ENCODE measurements at places on chromosomes 1 and 21. TPM values are rescaled to one million over a fixed set of nuclear protein-coding genes. Genes with fewer than 3 reads are reported as not detected.

The SDHB gene
- total RNA-seq = 59.5 TPM

The KRTAP10-4 gene
- total RNA-seq = not detected

GRCh38 chr1:47729685-47730084 is 267.5 kb downstream of the TRABD2B start:
- no peak overlapping the region for H3K27ac ChIP-seq
- DNase-seq = no peak
- peaks cover 8% of the 10 kb centered on the region for H3K27me3 ChIP-seq
- H3K4me3 ChIP-seq = no peak overlapping the region
- H3K36me3 ChIP-seq = no peaks in the 10 kb centered on the region

GRCh38 chr1:60540141-60540540 is 466.6 kb upstream of the C1orf87 start:
- no peaks in the 10 kb centered on the region for H3K36me3 ChIP-seq
- no peaks in the 10 kb centered on the region for H3K27me3 ChIP-seq
- DNase-seq = no peak
- no peaks in the 10 kb centered on the region for H3K4me1 ChIP-seq

GRCh38 chr21:43634618-43635017 is 24.7 kb downstream of the HSF2BP start:
- DNase-seq = no peak
- no peak overlapping the region for H3K4me3 ChIP-seq
- H3K36me3 ChIP-seq = no peaks in the 10 kb centered on the region
- H3K27ac ChIP-seq = no peak overlapping the region

DNA sequence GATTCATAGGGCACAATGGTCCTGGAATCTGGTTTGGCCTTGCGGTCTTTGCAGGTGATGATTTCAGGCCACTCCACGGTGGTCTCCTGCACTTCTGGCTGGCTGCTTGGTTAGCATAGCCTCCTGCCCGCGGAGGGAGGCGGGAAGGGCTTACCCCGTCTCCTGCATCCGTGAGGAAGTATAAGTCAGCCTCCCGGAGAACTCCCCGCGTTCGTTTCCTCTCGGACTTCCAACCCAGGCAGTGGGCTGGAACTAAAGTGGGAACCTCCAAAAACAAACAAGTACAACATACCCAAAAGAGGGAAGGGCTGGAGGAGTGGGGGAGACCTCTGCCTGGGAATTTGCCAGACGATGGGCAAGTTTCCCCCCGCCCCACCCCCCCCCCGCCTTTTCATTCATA is 939 bp upstream of the CCN1 start:
- H3K4me3 ChIP-seq = no peak overlapping the region
- no peaks in the 10 kb centered on the region for H3K36me3 ChIP-seq
- DNase-seq = no peak

- DNase-seq = no peak
- H3K27me3 ChIP-seq = no peaks in the 10 kb centered on the region
- no peak overlapping the region for H3K4me3 ChIP-seq
- no peaks in the 10 kb centered on the region for H3K4me1 ChIP-seq
- no peaks in the 10 kb centered on the region for H3K36me3 ChIP-seq
Measured at GRCh38 chr1:239914751-239915231, 176.9 kb upstream of the FMN2 start.

DNA sequence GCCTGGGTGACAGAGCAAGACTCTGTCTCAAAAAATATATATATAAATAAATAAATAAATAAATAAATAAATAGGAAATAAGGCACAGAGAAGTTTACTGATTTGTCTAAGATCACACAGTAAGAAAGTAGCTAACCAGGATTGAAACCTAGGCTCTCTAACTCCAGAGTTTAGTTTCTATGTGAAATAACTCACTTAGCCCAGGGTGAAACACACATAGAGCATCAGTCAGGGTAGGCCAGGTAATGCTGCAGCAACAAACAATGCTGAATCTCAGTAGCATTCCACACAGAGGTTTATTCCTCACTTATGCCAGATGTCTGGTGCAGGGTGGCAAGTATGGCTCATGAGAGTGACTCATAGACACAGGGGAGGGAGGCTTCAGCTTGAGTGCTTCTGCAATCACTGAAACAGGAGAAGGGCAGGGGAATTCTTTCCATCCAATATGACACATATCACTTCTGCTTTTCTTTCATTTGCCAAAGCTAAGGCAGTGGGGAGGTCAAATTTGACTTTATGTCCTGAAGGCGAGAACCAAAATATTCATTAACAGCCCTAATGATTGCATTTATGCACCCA is 37.1 kb upstream of the KANK4 start:
- H3K4me3 ChIP-seq = no peak overlapping the region
- no peaks in the 10 kb centered on the region for H3K27me3 ChIP-seq
- no peak for DNase-seq
- H3K27ac ChIP-seq = no peak overlapping the region
- H3K36me3 ChIP-seq = no peaks in the 10 kb centered on the region

DNA sequence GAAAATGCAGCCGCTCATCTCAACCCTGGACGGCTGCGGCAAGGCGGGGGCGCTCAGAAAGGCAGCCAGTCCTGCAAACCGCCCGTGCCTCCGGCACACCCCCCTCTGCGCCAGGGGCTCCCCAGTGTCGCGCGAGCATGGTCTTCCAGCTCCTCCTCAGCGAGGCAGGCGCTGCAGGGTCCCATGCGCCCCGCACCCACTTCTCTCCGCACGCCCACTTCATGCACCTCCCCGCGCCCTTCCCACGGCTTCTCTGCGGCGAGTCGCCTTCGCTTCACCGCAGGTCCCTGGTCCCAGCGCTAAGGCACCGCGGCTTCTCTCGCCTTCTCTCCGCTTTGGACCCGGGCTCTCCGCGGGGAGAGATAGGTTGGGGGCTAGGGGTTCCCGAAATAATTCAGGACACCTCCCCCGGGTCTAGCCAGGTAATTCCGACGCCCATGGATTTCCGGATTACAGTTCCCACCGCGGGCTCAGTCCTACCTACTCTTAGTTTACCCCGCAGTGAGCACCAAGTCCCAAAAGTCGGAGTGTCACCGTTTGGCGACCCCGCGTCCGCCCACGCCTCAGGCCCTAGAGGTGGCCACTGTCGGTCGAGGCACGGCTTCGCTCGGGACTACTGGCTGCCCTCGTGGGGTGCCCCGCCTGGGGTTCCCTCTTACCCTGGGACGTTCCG is 67.5 kb downstream of the SYT2 start:
- H3K36me3 ChIP-seq = no peaks in the 10 kb centered on the region
- H3K4me3 ChIP-seq = peak overlapping the region; percentile 23
- DNase-seq = peak; percentile 24
- H3K27me3 ChIP-seq = peaks cover 45% of the 10 kb centered on the region
- peaks cover 30% of the 10 kb centered on the region for H3K4me1 ChIP-seq
- H3K27ac ChIP-seq = no peak overlapping the region

DNA sequence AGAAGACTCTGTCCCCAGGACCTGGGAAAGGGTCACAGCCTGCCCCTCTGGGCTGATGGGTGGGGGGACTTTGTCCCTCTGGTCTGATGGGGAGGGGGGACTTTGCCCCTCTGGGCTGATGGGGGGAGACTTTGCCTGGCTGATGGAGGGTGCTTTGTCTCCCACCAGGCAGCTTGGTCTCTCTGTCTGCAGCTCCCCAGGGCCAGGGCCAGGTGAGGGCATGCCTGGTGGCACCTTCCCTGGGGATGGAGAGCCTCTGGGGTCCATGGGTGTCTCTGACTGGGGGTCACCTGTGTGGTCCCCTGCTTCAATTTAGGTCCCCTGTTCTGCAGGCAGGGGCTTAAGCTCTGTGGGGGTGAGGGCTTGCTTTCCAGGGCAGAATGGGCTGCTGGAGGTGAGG is 23.5 kb upstream of the TTC34 start:
- H3K27ac ChIP-seq = no peak overlapping the region
- H3K4me1 ChIP-seq = no peaks in the 10 kb centered on the region
- no peaks in the 10 kb centered on the region for H3K36me3 ChIP-seq
- H3K4me3 ChIP-seq = no peak overlapping the region
- DNase-seq = no peak
- H3K27me3 ChIP-seq = no peaks in the 10 kb centered on the region

GRCh38 chr1:209673631-209674417 is 1.4 kb upstream of the G0S2 start:
- H3K36me3 ChIP-seq = no peaks in the 10 kb centered on the region
- peaks cover 18% of the 10 kb centered on the region for H3K27me3 ChIP-seq
- peaks cover 24% of the 10 kb centered on the region for H3K4me1 ChIP-seq
- H3K4me3 ChIP-seq = no peak overlapping the region
- DNase-seq = no peak
- no peak overlapping the region for H3K27ac ChIP-seq

DNA sequence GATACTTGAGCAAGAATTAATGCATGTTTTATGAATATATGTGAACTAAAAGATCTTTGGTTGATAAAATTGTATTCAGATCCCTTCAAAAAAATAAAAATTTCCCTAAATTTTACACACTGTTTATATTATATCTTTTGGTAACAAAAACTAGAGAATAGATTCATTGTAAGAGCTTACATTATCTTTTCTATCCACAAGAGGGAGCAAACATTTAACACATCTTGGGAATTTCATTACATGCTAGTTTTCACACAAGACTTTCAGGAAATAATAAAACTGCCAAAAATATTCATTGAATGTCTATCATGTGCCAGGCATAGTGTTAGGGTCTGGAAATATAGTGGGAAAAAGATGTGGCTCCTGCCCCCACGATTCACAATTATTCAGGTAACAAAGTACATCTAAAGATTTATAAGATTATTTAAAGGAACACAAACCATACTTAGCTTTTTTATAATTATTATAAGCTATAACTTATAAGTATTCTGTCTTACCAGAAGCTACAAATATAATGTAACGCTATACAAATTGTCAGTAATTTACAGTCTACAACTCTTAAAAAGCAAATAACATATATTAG is 30.6 kb downstream of the FAF1 start:
- no peak overlapping the region for H3K27ac ChIP-seq
- no peaks in the 10 kb centered on the region for H3K4me1 ChIP-seq
- DNase-seq = peak; percentile 54
- no peaks in the 10 kb centered on the region for H3K27me3 ChIP-seq
- no peaks in the 10 kb centered on the region for H3K36me3 ChIP-seq
- H3K4me3 ChIP-seq = no peak overlapping the region

DNA sequence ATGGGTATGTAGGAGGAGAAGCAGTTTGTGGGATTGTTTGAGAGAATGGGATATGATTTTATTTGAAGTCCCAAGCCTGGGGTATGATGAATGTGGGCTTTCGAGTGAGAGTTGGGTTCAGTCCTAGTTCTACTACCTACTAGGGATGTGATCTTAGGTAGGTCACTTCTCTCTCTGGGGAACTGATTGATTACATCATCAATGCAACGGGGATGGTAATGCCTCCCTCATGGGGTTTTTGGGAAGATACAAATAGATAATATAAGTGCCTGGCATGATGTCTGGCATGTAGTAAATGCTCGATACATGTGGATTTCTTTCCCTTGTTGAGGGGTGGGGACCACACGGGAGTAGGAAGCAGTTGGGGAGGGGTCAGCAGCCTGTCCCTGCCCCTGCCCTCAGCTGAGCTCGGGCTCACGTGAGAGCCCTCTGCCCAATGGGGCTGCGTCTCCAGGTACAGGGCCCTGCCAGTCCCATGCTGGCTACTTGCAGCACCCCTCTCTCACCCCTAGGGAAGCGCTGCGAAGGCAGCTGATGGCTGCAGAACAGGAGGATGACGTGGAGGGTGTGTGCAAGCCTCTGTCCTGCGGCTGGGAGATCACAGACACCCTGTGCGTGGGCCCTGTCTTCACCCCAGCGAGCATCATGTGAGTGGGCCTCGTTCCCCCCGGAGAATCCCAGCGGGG is 38.7 kb downstream of the AZIN2 start:
- no peaks in the 10 kb centered on the region for H3K36me3 ChIP-seq
- H3K27ac ChIP-seq = no peak overlapping the region
- no peak for DNase-seq
- no peaks in the 10 kb centered on the region for H3K4me1 ChIP-seq

GRCh38 chr21:27825035-27825434 is 858.1 kb upstream of the ADAMTS5 start:
- no peaks in the 10 kb centered on the region for H3K27me3 ChIP-seq
- H3K27ac ChIP-seq = no peak overlapping the region
- DNase-seq = no peak
- H3K4me3 ChIP-seq = no peak overlapping the region
- H3K4me1 ChIP-seq = no peaks in the 10 kb centered on the region

GRCh38 chr1:952201-952600 is 6.9 kb downstream of the NOC2L start:
- no peak for DNase-seq
- no peak overlapping the region for H3K27ac ChIP-seq
- no peak overlapping the region for H3K4me3 ChIP-seq
- peaks cover 87% of the 10 kb centered on the region for H3K36me3 ChIP-seq
- peaks cover 5% of the 10 kb centered on the region for H3K4me1 ChIP-seq
- no peaks in the 10 kb centered on the region for H3K27me3 ChIP-seq

- H3K4me1 ChIP-seq = peaks cover 17% of the 10 kb centered on the region
- no peaks in the 10 kb centered on the region for H3K36me3 ChIP-seq
- no peak overlapping the region for H3K27ac ChIP-seq
- H3K27me3 ChIP-seq = no peaks in the 10 kb centered on the region
- DNase-seq = no peak
- H3K4me3 ChIP-seq = no peak overlapping the region
Measured at GRCh38 chr1:232575763-232576040, 54.2 kb downstream of the SIPA1L2 start.

DNA sequence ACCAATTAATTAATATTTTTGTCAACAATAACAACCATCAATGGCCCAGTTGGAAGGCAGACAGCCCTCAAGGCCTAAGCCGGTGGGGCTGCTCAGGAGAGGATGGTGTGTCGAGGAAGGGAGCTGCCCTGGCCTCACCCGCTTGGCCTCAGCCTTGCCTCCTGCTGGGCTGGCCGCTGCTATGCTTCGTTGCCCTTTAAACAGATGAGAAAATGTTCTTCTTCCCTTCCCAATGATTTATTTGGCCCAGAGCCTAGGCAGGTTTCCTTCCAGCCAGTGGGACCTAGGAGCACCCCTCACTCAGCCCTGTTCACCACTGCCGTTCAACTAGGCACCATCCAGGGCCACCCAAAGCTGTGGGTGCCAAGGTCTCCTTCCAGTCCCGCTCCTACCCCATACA is 3.1 kb upstream of the ADGRB2 start:
- H3K27ac ChIP-seq = no peak overlapping the region
- H3K36me3 ChIP-seq = no peaks in the 10 kb centered on the region
- H3K4me1 ChIP-seq = peaks cover 33% of the 10 kb centered on the region

GRCh38 chr1:161307230-161307768 is 2.5 kb downstream of the MPZ start:
- peak overlapping the region; percentile 41 for H3K27ac ChIP-seq
- no peaks in the 10 kb centered on the region for H3K27me3 ChIP-seq
- peaks cover 28% of the 10 kb centered on the region for H3K4me1 ChIP-seq
- no peak for DNase-seq
- no peak overlapping the region for H3K4me3 ChIP-seq

- no peak overlapping the region for H3K4me3 ChIP-seq
- peaks cover 11% of the 10 kb centered on the region for H3K4me1 ChIP-seq
- DNase-seq = no peak
Measured at GRCh38 chr1:66535853-66536252, 1.9 kb downstream of the SGIP1 start.

Data from natural killer cell (primary cell).